ENCODE measurements at places on chromosomes 2 and 18.

DNA sequence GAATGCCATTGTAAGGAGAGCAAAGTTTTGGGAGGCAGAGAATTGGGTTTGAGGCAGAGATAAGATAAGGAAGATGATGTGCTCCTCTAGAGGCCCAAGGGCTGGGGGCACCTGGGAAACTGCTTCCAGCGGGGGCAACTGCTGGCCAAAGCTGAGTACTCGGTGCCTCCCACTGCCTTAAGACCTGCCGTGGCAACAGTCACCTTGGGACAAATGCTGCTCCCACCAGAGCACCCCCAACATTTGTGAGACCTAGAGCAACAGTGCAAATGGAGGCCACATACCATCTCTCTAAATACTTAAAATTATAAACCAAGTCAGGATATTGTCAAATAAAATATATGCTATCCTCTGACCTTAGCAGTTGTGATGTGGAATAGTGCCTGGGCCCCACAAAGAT, 127.1 kb downstream of the CAPN13 start:
- DNase-seq: no peak

DNA sequence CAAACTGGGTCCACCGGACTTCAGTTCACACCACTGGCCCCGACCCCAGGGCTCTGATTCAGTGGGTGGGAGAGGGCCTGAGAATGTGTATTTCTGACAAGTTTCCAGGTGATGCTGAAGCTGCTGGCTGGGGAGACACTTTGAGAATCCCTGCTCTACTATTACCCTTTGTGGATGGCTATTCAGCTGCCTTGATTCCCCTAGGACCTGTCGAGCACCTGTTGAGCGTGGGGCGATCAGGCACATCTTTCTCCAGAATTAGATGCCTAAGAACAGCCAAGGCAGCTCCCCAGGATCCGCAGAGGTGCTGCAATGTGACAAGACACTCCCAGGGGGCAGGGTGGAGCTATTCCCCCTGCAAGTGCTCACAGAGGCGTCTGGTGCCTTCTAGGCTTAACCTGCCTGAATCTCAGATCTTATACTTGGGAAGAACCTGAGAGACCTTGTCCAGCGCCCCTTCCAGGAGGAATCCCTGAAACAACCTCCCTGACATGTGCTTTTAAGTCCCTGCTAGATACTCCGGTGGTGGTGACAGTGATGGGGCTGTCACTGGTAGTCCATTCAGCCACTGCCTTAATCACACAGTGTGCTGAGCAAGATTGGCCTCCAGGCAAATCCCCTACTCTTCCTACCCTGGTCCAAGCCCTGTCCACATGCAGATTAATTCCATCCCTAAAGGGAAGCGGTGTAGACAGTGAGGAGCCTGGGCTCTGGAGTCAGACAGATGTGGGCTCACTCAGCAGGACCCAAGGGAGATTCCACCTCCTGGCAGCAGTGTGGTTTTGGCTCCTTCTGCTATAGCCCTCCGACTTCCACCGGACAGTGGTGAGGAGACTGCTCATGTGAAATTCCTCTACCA, 43.4 kb upstream of the OTOF start:
- no peak for DNase-seq

DNA sequence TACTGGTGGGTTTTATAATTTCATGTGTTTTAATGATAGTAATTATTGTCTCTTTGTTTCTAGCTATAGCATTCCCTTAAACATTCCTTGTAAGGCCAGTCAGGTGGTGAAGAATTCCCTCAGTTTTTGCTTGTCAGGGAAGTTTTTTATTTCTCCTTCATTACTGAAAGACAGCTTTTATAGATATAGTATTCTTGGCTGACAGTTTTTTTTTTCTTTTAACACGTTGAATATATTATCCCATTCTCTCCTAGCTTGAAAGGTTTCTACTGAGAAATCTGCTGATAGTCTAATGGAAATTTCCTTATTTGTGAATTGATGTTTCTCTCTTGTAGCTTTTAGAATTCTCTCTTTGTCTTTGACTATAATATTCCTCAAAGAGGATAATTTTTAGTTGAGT, 46.8 kb downstream of the ASB1 start:
- no peak for DNase-seq

DNA sequence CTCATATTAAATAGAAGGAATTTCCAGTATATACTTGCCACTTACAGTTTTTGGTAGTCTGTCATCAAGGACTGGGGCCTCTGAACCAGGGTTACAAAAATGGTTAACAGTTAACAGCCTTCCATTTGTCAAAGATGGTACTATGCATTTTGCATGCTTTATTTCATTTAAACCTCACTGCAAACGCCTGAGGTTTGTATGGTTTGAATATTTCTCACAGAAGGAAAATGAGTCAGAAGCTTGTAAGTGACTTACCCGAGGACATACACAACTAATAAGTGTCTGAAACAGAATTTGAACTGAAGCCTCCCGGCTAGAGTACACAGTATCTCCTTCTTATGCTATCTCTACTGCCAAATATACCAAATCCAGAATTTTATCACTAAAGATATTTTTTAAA, 1593.5 kb upstream of the ACVR2A start:
- DNase-seq: no peak

GRCh38 chr2:171432969-171433762, 624 bp downstream of the METTL8 start:
- DNase-seq: peak; percentile 13

DNA sequence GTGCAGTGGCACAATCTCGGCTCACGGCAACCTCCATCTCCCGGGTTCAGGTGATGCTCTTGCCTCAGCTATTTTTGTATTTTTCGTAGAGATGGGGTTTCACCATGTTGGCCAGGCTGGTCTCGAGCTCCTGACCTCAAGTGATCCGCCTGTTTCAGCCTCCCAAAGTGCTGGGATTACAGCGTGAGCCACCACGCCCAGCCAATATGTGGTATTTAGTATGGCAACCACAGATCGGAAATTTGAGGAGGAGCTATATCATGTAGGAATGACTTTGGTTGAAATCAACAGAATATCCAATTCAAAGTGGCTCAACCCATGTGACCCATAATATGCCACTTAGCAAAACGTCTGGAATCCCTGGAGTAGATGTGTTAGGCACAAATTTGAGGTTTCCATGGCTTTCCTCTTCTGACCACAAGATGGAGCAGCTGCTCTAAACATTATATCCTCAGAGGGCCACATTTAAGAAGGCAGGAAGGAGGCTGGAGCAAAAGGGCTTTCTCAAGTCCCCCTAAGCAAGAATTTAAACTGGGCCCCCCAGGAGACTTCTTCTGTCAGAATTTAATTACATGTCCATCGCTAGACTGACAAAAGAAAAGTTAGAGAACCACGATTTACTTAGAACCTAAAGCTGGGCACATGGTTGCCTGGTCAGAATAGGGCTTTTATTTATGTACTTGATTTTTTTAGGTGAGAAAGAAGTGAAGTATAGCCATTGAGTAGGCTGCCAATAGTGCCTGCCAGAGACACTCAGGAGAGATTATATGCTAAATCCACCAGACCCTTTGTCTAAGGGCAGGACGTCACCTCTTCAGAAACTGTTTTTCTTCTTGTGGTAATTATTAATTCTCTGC, 49.6 kb upstream of the ITSN2 start:
- DNase-seq: no peak

DNA sequence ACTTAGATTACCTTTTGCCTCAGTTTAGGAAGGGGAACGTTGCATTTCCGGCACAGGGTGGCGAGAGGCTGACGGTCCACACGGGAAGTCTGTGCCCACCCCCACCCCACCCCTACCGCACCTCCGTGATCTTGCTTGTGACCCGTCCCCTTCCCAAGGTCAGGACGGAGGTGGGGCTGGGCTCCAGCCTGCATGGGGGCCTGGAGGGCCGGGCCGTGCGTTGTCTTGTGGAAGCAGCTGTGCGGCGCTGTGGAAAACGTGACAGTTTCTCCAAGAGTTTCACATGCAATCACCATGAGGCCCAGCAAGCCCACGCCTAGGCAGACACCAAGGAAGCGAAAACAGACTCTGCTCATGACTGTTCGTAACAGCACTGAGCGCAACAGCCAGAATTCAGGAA, 76.8 kb upstream of the HDAC4 start:
- DNase-seq: no peak

GRCh38 chr2:106106622-106107508, 87.2 kb downstream of the UXS1 start:
- no peak for DNase-seq

- DNase-seq: no peak
Observed at GRCh38 chr2:192128655-192129054, 66.1 kb downstream of the TMEFF2 start.

DNA sequence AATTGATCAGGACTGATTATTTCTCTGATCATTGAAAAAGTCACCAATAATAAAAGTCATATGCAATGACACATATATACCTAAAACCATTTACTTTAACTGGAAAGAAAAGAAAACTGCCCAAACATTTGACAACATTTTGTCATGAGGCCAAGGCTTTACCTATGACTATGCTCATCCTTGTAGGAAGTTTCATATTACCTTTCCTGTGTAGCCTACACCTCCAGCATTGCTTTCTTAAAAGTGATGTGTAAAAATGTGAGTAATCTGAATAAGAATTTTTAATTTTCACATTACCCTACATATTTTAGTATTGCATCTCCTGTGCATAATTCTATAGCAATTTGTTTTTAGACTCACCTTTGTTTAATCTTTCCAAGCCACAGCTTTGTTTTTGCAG, 419.8 kb upstream of the FIGN start:
- DNase-seq: no peak

- DNase-seq: no peak
Observed at GRCh38 chr2:37344453-37345361, at the start of gene QPCT. Gene QPCT, plus strand, starts transcription at chr2:37344630. Its CDS starts 102 bp downstream, at chr2:37344732.

DNA sequence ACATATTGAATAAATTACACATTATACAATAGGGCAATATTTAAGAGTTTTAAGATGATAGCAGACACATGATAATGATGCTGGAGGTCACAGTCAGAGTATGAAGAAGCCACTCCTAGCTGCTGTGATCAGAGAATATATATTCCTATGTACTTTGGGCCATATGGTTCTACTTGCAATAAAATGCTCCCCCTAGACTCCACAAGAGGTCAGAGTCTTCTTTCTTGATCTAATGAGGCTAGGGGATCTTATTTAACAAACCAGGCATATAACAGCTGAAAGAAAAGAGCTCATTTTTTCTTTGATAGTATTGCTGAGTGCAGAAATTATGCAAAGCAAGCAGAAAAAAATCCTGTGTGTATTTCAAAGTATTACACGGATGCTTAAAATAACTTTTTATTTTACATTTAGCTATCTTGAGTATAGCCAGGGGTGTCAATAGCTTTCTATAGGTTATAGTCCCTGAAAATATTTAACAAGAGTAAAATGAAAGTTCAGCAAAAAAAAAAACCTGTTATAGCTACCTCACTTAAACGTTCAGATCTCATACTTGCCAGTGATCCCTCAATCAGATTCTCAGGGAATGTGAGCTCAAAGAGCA, 748.7 kb upstream of the CHAC2 start:
- DNase-seq: no peak

DNA sequence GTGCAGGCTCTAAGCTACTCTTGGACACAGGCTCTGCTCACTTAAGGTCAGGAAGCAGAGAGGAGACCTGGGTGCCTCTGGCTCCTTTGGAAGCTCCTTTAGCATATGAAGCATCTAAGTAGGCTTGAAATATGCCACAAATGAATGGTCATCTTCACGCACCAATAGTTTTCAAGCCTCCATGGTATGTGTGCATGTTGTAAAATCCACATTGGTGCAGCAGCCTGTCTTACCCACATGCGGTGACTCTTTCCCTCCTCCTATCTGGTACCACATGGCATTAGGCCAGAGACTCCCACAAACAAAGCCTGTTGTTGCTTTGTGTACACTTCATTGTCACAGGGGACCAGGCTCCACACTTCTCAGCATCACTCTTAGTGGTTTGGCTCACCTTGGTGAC, 442.2 kb upstream of the RAB12 start:
- no peak for DNase-seq

DNA sequence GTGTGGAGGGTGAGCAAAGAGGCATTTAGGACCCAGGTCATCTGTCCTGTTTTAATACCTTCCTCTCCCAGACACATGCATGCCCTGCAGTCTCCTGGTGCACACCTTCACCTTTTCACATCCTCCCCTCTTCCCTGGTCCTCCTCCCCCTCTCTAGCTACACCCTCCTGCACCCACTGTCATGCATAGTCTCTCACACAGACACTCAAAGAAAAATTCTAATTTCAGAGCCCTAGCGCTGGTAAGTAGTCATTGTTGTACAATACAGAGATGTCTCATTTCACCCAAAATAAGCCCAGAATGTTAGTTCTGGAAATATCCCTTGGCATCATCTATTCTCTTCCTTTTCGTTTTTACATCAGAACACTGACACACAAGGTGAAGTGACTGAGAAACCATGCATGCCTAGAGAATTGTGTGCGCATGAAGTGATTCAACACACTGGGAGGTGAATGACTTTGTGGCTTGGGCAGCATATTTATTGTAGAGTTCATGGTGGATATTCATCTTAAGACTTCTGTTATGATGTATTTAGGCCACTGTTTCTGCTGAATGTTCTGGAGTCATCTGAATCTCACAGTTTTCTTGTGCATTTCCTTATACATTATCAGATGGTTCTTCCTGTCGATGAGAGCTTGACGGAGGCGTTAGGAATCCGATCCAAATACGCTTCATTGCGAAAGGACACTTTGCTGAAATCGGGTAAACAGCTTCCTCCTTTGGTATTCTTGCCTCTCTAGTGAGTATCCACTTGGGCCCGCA, 69.9 kb downstream of the COA5 start:
- DNase-seq: no peak

GRCh38 chr2:3536682-3537632, 17.6 kb upstream of the ADI1 start:
- no peak for DNase-seq

- DNase-seq: no peak
Observed at GRCh38 chr2:69693059-69693774, 48.7 kb upstream of the ANXA4 start.

DNA sequence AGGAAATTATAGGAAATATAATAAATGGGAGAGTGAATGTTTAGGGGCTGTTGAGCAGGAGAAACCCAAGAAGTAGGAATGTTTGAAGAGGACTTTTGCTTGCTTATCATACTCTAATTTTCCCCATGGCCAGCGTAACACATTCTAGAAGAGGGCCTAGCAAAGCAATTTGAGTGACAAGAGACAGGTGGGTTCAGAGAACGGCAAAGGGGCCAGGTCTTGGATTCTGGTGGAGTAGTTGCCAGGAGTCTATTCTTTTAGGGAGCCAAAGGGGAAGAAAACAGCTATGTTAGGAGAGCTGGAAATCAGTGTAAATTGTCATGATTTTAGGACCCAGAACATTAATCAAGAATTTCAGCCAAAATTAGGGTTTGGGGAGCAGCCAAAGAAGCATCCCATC, 96.5 kb downstream of the COL5A2 start:
- no peak for DNase-seq

GRCh38 chr2:16774980-16775898, 109.6 kb upstream of the CYRIA start:
- no peak for DNase-seq

DNA sequence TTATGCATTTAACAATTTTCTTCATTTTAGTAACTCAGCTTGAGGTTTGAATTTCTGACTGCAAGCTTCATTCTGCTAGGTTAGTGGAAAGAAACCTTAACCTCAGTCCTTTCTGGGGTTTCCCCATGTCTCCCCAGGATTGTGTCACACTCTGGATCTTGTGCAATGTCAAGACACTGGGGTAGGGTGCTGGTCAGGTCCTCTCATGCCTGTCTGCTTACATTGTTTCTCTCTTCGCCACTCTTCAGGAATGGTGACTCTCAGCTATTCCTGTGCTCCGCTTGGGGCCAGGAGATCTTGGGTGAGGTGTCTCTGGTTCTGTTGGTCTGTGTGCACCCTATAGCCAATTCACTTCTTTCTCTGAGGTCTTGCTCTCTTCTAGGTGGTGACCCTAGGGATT, 23.9 kb downstream of the CTLA4 start:
- no peak for DNase-seq

GRCh38 chr2:218071218-218071937, 2.3 kb downstream of the RUFY4 start:
- no peak for DNase-seq
